Mesothelial cell of epicardium (in vitro differentiated cells): ENCODE measurements at places on chromosomes 1 and 21.

- H3K27ac ChIP-seq = no peak overlapping the region
- H3K36me3 ChIP-seq = no peaks in the 10 kb centered on the region
- H3K4me1 ChIP-seq = no peaks in the 10 kb centered on the region
- DNase-seq = no peak
- H3K27me3 ChIP-seq = peaks cover 2% of the 10 kb centered on the region
These were observed 35.0 kb downstream of the INAVA start for GRCh38 chr1:200929530-200930278.

DNA sequence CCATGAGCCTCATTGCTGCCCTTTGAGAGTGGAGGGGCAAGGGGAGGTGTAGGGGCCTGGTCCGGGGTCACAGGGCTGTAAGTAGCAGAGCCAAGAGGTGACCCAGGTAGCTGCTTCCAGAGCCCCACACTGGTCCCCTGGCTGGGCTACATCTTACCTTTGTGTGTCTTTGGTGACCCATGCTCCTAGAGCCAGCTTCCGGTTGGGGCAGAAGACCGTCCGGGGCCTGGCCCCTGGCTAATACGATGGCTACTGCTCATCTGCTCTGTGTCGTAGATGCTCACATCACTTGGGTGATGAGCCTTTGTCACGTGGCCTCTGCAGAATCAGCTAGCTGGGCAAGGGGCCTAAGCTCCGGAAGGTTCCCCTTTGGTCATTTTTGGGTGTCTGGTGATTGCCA is 20.6 kb downstream of the ABCG1 start:
- H3K4me1 ChIP-seq = peaks cover 16% of the 10 kb centered on the region
- no peak overlapping the region for H3K27ac ChIP-seq
- DNase-seq = no peak
- H3K36me3 ChIP-seq = no peaks in the 10 kb centered on the region
- H3K27me3 ChIP-seq = peaks cover 22% of the 10 kb centered on the region

DNA sequence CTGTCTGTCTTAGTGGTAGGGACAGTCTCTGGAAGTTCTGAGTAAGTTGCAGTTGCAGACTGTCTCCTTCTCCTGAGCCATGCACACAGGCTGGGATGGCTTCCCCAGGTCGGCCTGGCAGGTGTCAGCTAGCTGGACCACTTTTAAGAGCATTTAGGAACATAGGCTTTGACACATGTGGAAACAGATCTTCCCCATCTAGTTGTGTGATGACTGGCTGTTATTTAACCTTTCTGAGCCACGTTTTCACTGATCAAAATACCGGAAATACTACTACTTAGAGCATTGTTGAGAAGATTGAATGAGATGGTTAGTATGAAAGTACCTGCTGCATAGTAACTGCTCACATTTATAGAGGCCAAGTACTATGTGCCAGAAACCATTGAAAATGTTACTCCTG is 6.2 kb upstream of the MAPKAPK2 start:
- DNase-seq = no peak
- H3K4me1 ChIP-seq = peaks cover 11% of the 10 kb centered on the region
- H3K27me3 ChIP-seq = peaks cover 47% of the 10 kb centered on the region
- no peaks in the 10 kb centered on the region for H3K36me3 ChIP-seq

DNA sequence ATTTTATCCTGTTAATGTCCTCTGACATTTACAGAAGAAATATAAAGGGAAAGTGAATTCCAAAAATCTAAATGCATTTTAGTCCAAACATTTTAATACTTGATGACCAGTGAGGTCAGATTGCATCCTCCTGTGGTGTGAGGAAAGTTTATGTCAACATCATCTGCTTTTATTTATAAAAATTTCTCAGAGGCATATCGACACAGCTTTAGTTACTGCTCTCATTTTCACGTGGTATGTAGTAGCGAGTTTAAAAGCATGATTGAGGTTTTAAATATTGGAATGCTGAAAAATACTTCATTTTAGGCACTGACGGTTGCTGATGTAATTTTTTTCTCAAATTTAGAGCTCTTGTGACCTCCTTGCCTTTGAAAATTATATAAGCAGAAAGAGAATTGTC is 234.8 kb downstream of the HMCN1 start:
- no peak overlapping the region for H3K4me3 ChIP-seq
- no peaks in the 10 kb centered on the region for H3K27me3 ChIP-seq
- H3K4me1 ChIP-seq = peaks cover 14% of the 10 kb centered on the region
- no peak for DNase-seq
- H3K27ac ChIP-seq = no peak overlapping the region

DNA sequence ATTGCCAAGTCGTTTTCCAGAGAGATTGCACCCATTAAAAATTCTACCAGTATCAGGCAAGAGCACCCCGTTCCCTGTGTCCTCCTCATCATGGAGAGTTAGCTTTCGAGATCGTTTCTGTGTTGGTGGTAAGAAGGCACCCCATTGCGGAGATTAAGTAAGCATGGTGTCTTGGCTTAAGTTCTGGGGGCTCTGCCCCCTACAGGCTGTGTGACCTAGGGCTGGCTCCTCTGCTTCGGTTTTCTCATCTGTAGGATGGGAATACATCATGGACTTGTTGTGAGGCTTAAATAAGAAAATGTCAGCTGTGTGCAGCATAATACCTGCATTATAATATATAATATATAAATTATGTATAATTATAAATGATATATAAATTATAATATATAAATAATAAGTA is 36.8 kb upstream of the TENT5C start:
- no peak overlapping the region for H3K27ac ChIP-seq
- peaks cover 4% of the 10 kb centered on the region for H3K27me3 ChIP-seq
- H3K4me1 ChIP-seq = peaks cover 10% of the 10 kb centered on the region
- peak; percentile 10 for DNase-seq

DNA sequence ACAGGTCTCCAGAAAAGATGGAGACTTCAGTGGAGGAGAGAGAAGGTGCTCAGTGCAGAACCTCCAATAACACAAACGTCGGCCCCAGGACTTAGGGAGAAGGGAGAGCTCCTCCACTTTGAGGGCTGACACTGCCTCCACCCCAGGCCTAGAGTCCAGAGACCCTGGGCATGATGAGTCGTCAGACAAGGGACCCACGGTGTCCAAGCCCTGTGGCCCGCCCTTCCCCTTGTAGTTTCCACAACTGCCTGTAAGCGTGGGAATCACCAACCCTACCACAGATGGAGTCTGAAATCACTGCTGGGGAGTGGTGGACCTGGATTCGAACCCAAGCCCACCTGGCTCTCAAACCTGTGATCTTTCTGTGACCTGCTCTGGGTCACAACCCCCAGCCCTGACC is 281.1 kb downstream of the NPHP4 start:
- no peak overlapping the region for H3K4me3 ChIP-seq
- H3K4me1 ChIP-seq = no peaks in the 10 kb centered on the region
- peaks cover 2% of the 10 kb centered on the region for H3K36me3 ChIP-seq
- DNase-seq = no peak
- H3K27ac ChIP-seq = no peak overlapping the region

- H3K4me3 ChIP-seq = no peak overlapping the region
- no peak for DNase-seq
- H3K27ac ChIP-seq = no peak overlapping the region
- H3K4me1 ChIP-seq = no peaks in the 10 kb centered on the region
These were observed 553.8 kb upstream of the CAMK1G start for GRCh38 chr1:209029737-209030136.
